ENCODE measurements at places on chromosomes 12 and 14. TPM values are rescaled to one million over a fixed set of nuclear protein-coding genes. Genes with fewer than 3 reads are reported as not detected.

DNA sequence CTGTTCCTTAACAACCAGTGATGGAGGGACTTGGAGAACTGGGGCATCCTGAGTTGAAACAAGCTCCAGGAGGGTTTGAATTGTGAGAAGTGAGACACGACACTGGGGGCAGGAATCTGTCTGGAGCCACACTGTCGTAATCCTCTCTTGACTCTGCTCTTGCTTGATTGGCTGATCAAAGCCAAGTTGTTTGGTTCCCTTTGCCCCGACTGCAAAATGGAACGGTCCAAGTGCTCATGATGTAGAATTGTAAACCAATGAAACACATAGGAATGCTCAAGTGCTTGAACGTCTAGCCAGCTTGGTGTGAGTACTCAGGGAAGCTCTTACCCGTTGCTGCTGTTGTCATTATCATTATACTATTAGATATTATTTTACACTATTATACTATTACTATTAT lies 98.1 kb downstream of the TMEM132C start:
- no peak for DNase-seq

GRCh38 chr14:92510972-92511371 lies 2.6 kb upstream of the RIN3 start:
- no peak for DNase-seq

DNA sequence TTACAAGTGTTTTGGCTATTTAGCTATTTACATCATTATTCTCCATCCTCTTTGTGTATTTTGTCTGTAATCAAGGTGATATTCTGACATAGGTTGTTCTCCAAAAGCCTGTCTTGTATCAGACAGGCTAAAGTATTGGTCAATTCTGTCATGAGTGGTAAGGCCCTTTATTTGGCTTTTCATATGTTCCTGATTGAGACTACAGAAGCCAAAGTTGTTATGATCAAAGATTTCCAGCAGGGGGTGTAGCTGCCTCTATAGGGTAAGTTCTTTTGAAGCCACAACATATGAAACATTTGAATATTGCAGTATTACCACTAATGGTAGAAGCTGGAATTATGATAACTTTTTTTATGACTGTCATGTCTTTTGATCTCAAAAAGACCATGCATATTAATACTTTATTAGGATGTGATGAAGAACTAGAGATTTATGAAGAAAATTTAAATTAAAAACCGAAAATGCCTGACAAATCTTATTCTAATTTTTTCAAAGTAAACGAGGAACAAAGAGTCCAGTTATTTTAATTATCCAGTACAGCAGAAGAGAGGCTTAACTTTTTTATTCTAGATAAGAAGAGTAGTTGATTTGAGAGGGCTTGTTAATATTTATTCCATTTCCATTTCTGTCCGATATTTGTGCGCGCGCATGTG lies 3.4 kb upstream of the ARHGAP5 start:
- DNase-seq, result peak; percentile 61

- no peak for DNase-seq
Observed at GRCh38 chr12:129083121-129083840, 230.0 kb downstream of the GLT1D1 start.

Gene PAX9
- total RNA-seq, result not detected

Gene CERS5
- total RNA-seq, result 56.3 TPM

Data from activated CD8-positive, alpha-beta memory T cell treated with anti-CD3 and anti-CD28 coated beads, Interleukin-2, amount 10 ng/mL, durations not matched to agents 7 days and 5 days (primary cell).